ENCODE measurements at places on chromosomes 1 and 21.

GRCh38 chr1:184110272-184111204, 59.0 kb downstream of the TSEN15 start:
- no peaks in the 10 kb centered on the region for H3K27me3 ChIP-seq
- no peak for DNase-seq
- no peak overlapping the region for H3K4me3 ChIP-seq
- H3K36me3 ChIP-seq: no peaks in the 10 kb centered on the region
- H3K4me1 ChIP-seq: peaks cover 8% of the 10 kb centered on the region
- H3K27ac ChIP-seq: no peak overlapping the region

- peak overlapping the region; percentile 36 for H3K27ac ChIP-seq
- no peak overlapping the region for H3K4me3 ChIP-seq
- H3K36me3 ChIP-seq: peaks cover 28% of the 10 kb centered on the region
Measured at GRCh38 chr1:32062867-32063230, 9.9 kb upstream of the TMEM39B start.

- no peak overlapping the region for H3K27ac ChIP-seq
- no peaks in the 10 kb centered on the region for H3K27me3 ChIP-seq
- no peaks in the 10 kb centered on the region for H3K4me1 ChIP-seq
- peaks cover 52% of the 10 kb centered on the region for H3K36me3 ChIP-seq
Measured at GRCh38 chr1:201140235-201140940, 13.4 kb upstream of the ASCL5 start.

DNA sequence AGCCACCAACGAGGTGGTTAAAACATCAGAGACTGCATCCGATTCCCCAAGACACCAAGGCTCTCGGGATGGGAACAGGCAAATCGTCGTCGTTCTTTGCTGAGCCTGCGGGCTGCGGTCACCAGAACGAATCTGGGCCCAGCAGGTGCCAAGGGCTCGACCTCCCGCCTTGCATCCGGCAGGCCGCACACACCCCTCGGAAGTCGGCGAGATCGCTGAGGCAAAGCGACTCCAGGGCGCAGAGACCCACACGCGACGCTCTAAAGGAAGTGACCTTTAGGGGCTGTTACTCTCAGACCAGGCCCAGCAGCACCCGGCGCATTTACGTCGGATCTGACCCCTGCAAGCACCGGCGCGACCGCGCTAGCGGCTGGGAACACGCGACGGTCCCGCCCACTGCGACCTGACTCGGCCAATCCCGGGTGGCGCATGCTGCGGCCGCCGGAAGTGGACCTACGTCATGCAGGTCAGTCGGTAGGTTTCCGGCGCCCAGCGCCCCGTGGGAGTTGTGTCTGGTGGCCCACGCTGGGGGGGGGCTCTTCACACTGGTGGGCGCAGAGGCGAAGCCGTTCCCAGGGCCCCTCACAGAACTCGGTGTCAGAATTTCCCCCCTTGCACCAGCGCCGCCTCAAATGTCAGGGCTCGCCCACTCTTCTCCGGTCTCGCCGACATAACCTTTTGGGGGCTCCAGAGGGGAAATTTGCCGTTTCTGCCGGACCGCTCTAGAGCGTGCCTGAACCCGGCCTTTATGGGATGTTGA, 7.5 kb upstream of the PARK7 start:
- no peak overlapping the region for H3K4me3 ChIP-seq
- no peak for DNase-seq
- peaks cover 7% of the 10 kb centered on the region for H3K27me3 ChIP-seq
- H3K27ac ChIP-seq: no peak overlapping the region

- no peak overlapping the region for H3K27ac ChIP-seq
- H3K36me3 ChIP-seq: no peaks in the 10 kb centered on the region
- H3K27me3 ChIP-seq: no peaks in the 10 kb centered on the region
- no peak for DNase-seq
- H3K4me3 ChIP-seq: no peak overlapping the region
Measured at GRCh38 chr1:229106526-229107125, 164.3 kb upstream of the RAB4A start.

- H3K36me3 ChIP-seq: no peaks in the 10 kb centered on the region
- no peak overlapping the region for H3K27ac ChIP-seq
- no peak overlapping the region for H3K4me3 ChIP-seq
- no peak for DNase-seq
- H3K4me1 ChIP-seq: no peaks in the 10 kb centered on the region
- H3K27me3 ChIP-seq: no peaks in the 10 kb centered on the region
Measured at GRCh38 chr1:240465531-240465940, 146.4 kb downstream of the GREM2 start.
